ENCODE measurements at places on chromosomes 11 and 22. TPM values are rescaled to one million over a fixed set of nuclear protein-coding genes. Genes with fewer than 3 reads are reported as not detected.

DNA sequence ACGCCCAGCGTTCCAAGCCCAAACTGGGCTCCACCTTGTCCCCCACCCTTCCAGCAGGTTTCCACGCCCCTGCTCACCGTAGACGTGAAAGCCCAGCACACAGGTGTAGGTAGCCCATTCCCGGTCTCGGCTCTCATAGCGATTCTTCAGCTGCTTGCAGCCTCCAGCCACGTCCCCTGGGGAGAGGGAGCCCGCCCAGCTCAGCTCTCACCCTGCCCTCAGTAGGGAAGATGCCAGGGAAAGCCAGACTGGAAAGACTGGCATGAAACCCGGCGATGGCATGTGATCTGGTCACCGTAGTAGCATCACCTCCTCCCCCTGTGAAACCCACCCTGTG lies 1.4 kb upstream of the MTA2 start:
- H3K4me1 ChIP-seq: peaks cover 32% of the 10 kb centered on the region
- H3K4me3 ChIP-seq: no peak overlapping the region
- H3K27me3 ChIP-seq: no peaks in the 10 kb centered on the region
- DNase-seq: no peak

The TPH1 gene
- total RNA-seq: 1.0 TPM

DNA sequence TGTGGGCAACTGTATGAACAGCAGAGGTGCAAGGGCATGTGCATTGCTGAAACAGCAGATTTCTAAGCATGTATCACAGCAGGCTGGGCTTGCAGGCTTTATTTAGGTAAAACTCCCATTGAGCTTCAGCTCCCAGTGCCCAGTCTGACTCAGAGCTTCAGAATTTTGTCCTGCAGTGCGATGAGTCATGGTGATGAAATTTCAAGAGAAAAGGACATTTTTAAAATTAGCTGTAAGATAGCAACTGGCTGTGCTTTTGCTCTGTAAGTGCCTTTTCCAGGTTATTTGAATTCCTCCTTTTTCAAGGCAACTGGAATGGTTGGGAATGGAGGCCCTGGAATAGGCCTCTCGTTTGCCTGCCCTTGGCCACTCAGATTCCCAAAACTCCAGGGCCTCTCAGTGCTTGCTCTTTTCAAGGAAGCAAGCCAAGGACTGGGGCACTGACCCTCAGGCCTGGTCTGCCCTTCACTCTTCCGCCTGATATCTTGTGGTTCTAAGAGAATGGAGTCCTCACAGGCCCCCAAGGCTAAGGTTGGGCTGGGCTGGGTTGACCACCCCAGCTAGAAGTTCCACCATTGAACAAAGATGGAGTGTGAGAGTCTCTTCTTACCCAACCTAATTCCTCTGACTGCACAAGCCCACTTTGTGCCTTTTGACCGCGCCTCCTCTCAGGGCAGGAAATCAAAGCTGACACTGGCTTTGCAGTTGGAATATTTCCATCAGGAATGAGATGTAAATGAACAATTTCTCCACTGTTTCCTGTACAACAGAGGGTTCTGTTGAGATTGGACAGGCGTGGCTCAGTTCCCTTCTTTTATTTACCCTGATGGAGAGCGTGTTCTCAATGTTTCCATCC lies 59.5 kb upstream of the PRSS23 start:
- H3K36me3 ChIP-seq: no peaks in the 10 kb centered on the region
- DNase-seq: no peak
- no peak overlapping the region for H3K27ac ChIP-seq
- no peaks in the 10 kb centered on the region for H3K4me1 ChIP-seq
- H3K27me3 ChIP-seq: no peaks in the 10 kb centered on the region
- no peak overlapping the region for H3K4me3 ChIP-seq

The HOATZ gene
- not detected for total RNA-seq

DNA sequence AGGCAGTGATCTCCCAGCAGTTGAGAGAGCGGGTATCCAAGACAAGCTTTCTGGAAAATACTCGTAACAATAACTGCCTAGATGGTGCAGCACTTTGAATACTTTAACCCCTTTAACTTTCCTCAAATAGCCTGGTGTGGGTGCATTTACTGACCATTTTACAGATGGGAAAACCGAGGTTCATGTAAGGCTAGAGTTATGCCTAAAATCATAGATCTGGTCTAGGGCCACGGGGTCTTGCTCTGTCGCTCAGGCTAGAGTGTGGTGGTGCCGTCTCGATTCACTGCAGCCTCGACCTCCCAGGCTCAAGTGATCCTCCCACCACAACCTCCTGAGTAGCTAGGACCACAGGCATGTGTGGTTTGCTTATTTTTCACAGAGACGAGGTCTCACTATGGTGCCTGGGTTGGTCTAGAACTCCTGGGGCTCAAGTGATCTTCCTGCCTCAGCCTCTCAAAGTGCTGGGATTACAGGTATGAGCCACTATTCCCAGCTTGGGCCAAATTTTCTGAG lies 269.2 kb upstream of the SYN3 start:
- H3K4me3 ChIP-seq: no peak overlapping the region
- no peak for DNase-seq
- no peak overlapping the region for H3K27ac ChIP-seq
- H3K36me3 ChIP-seq: no peaks in the 10 kb centered on the region
- H3K4me1 ChIP-seq: no peaks in the 10 kb centered on the region

GRCh38 chr11:17514476-17514875 lies 29.7 kb downstream of the USH1C start:
- H3K4me1 ChIP-seq: no peaks in the 10 kb centered on the region
- H3K27ac ChIP-seq: no peak overlapping the region
- H3K4me3 ChIP-seq: no peak overlapping the region
- no peak for DNase-seq
- H3K36me3 ChIP-seq: no peaks in the 10 kb centered on the region

DNA sequence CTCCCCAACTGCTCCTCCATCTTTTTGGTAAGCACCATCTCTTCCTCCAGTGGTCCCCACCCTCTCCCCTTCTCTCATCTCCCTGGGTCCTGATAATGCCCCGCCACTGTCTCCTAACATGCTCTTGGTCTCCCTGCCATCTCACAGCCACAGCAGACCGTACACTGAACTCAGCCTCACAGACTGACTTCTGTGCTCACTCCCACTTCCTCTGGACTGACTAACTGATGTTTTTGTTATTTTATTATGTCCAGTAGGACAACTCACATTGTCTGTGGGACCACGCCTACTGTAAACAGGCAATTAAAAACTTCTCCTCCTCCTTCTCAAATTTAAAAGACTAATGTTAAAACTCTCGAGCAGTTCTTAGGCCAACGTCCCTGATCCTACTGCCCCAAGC lies 2.6 kb upstream of the GNAZ start:
- H3K4me1 ChIP-seq: peaks cover 11% of the 10 kb centered on the region
- no peak overlapping the region for H3K4me3 ChIP-seq

The TAF6L gene
- total RNA-seq: 34.0 TPM

- DNase-seq: peak; percentile 62
- peaks cover 63% of the 10 kb centered on the region for H3K4me1 ChIP-seq
- no peaks in the 10 kb centered on the region for H3K27me3 ChIP-seq
- H3K36me3 ChIP-seq: peaks cover 12% of the 10 kb centered on the region
- peak within 1 kb of the TSS; percentile 85 for H3K27ac ChIP-seq
- peak within 1 kb of the TSS; percentile 85 for H3K4me3 ChIP-seq
Measured at GRCh38 chr22:37486224-37486845, at the start of gene MFNG. Gene MFNG, minus strand, starts transcription at chr22:37486384. Its CDS starts 207 bp downstream, at chr22:37486177.

The KREMEN1 gene
- total RNA-seq: not detected

GRCh38 chr11:62020661-62021060 lies 53.2 kb upstream of the FTH1 start:
- H3K36me3 ChIP-seq: no peaks in the 10 kb centered on the region
- H3K4me1 ChIP-seq: peaks cover 11% of the 10 kb centered on the region
- no peaks in the 10 kb centered on the region for H3K27me3 ChIP-seq
- H3K27ac ChIP-seq: no peak overlapping the region
- H3K4me3 ChIP-seq: no peak overlapping the region

- H3K4me3 ChIP-seq: no peak overlapping the region
- H3K27me3 ChIP-seq: no peaks in the 10 kb centered on the region
- no peaks in the 10 kb centered on the region for H3K4me1 ChIP-seq
- peaks cover 68% of the 10 kb centered on the region for H3K36me3 ChIP-seq
Measured at GRCh38 chr22:19067696-19068348, 54.4 kb downstream of the DGCR2 start.

DNA sequence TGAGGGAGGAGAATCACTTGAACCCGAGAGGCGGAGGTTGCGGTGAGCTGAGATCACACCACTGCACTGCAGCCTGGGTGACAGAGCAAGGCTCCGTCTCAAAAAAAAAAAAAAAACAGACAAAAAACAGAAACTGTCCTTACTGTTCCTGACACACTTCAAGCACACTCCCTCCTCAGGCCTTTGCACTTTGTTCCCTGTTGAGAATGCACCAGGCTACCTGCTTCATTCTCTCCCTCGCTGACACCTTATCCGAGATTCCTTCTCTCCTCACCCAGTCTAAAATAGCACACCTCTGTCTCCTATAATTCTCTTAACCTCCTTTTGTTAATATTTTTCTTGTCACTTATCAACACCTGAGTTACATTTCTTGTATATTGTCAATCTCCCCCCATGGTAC lies 32.3 kb upstream of the TECTA start:
- H3K27me3 ChIP-seq: no peaks in the 10 kb centered on the region
- H3K4me3 ChIP-seq: no peak overlapping the region
- no peaks in the 10 kb centered on the region for H3K4me1 ChIP-seq
- H3K36me3 ChIP-seq: peaks cover 5% of the 10 kb centered on the region
- no peak for DNase-seq

GRCh38 chr11:96010683-96011082 lies 86.8 kb upstream of the MTMR2 start:
- H3K36me3 ChIP-seq: no peaks in the 10 kb centered on the region
- peaks cover 46% of the 10 kb centered on the region for H3K4me1 ChIP-seq
- DNase-seq: no peak
- H3K4me3 ChIP-seq: no peak overlapping the region
- H3K27me3 ChIP-seq: no peaks in the 10 kb centered on the region

DNA sequence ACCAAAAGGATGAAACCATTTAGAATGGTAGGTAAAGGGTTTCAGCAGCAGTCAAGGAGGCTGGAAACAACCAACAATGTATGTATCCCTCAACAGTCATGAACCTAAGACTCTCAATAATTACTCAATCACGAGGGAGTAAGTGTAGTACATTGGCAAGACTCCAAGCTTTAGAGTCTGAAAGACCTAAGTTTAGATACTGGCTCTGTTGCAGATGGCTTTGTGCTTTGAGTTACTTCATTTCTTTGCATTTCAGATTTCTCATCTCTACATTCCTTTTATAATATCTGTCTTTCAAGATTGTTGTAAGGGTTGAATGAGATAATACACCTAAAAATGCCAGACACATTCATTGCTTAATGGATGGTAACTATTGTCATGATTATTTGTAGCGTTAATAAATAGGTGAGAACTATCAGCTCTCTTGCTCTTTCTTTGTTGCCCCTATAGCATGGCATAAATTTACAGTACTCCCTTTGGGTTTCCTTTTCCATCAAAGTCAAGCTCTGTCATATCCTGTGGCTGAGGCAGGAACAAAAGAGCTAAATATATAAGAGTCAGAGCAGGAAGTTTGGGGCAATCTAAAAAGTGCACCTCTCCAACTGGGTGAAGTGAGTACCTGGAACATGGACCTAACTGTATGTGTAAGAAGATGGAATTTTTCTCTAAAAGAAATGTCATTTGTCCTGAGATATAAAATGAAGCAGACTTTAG lies 228.2 kb upstream of the ZC3H12C start:
- no peaks in the 10 kb centered on the region for H3K27me3 ChIP-seq
- H3K27ac ChIP-seq: no peak overlapping the region
- DNase-seq: no peak
- H3K4me3 ChIP-seq: no peak overlapping the region
- H3K4me1 ChIP-seq: no peaks in the 10 kb centered on the region
- no peaks in the 10 kb centered on the region for H3K36me3 ChIP-seq

The C22orf42 gene
- not detected for total RNA-seq

The LYVE1 gene
- not detected for total RNA-seq

GRCh38 chr11:64802370-64803157 lies 450 bp downstream of the MAP4K2 start:
- peak; percentile 68 for DNase-seq
- peak overlapping the region; percentile 57 for H3K4me3 ChIP-seq
- peaks cover 35% of the 10 kb centered on the region for H3K4me1 ChIP-seq
- H3K27me3 ChIP-seq: no peaks in the 10 kb centered on the region
- H3K36me3 ChIP-seq: peaks cover 24% of the 10 kb centered on the region

DNA sequence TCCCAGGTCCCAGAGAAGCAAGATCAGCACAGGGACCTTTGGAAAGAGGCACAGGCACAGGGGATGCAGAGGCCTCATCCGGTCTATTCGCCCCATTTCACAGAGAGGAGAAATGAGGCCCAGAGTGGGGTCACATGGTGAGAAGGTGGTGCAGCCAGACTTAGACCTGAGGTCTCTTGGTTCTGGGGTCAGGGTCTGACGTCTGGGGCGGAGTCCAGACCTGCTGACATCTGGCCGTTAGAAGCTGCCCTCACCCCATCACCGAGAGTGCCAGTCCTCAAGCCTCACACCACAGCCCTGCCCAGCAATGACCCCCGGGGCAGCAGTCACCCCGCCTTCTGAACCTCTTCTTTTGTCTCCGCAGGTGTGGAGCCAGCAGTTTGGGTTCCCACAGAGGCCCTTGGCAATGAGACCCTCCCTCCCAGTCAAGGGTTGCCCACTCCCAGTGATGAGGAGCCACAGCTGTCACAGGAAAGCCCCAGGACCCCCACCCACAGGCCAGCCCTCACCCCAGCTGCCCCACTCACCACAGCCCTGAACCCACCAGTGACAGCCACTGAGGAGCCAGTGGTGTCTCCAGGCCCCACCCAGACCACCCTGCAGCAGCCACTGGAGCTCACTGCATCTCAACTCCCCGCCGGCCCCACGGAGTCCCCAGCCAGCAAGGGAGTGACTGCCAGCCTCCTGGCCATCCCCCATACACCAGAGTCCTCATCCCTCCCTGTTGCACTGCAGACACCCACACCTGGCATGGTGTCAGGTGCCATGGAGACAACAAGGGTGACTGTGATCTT lies 62.4 kb downstream of the OTOG start:
- H3K27ac ChIP-seq: no peak overlapping the region
- H3K36me3 ChIP-seq: no peaks in the 10 kb centered on the region
- H3K4me3 ChIP-seq: no peak overlapping the region

GRCh38 chr11:69890476-69890875 lies 71.3 kb upstream of the FGF3 start:
- H3K4me3 ChIP-seq: no peak overlapping the region
- DNase-seq: no peak
- no peak overlapping the region for H3K27ac ChIP-seq
- H3K4me1 ChIP-seq: no peaks in the 10 kb centered on the region

The MYEOV gene
- total RNA-seq: not detected

DNA sequence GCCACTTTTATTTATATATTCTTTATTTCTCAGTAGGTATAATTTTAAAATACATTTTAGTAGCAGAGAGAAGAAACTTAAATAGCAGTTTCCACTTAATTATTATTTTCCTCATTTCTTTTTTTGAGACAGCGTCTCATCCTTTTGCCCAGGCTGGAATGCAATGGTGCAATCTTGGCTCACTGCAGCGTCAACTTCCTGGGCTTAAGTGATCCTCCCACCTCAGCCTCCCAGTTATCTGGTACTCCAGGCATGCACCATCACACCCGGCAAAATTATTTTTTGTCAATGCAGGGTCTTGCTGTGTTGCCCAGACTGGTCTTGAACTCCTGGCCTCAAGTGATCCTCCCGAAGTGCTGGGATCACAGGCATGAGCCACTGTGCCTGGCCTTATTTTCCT lies 38.3 kb downstream of the ATG13 start:
- H3K4me1 ChIP-seq: no peaks in the 10 kb centered on the region
- no peaks in the 10 kb centered on the region for H3K27me3 ChIP-seq
- no peak overlapping the region for H3K4me3 ChIP-seq
- no peak for DNase-seq
- no peak overlapping the region for H3K27ac ChIP-seq

- peak overlapping the region; percentile 87 for H3K27ac ChIP-seq
- H3K4me1 ChIP-seq: peaks cover 51% of the 10 kb centered on the region
- DNase-seq: no peak
- peak overlapping the region; percentile 66 for H3K4me3 ChIP-seq
- H3K27me3 ChIP-seq: no peaks in the 10 kb centered on the region
Measured at GRCh38 chr11:6611963-6612212, 128 bp downstream of the TAF10 start.

All from CD4-positive, alpha-beta memory T cell (primary cell).